EL (cell line): ENCODE measurements at places on chromosomes 7 and 10.

DNA sequence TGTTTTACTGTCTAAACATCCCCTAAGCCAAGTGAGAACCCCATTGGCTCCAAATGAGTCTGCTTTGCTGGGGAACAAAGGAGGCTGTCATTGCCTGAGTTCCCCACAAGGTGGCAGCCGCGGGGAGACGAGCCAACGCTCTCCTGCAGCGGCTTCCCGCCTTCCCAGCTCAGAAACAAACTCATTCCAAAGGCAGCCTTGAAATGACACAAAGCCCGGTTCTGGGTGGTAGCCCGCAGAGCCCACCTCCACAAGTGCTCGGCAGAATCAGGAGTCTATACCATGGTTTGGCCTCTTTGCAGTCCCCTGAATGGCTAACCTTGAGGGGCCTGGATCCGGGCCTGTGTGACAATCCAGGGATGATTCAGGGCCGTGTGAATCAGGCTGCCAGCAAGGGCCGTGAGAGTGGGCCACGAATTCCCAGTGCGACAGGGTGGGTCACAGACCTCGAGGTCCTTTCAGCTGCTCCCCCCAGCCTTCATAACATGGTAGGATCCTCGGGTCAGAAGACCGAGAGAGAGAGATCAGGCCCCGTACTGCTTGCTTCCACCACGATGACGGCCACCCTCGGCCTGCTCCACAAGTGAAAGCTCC, 79.7 kb downstream of the DLG5 start:
- peak; percentile 76 for DNase-seq

DNA sequence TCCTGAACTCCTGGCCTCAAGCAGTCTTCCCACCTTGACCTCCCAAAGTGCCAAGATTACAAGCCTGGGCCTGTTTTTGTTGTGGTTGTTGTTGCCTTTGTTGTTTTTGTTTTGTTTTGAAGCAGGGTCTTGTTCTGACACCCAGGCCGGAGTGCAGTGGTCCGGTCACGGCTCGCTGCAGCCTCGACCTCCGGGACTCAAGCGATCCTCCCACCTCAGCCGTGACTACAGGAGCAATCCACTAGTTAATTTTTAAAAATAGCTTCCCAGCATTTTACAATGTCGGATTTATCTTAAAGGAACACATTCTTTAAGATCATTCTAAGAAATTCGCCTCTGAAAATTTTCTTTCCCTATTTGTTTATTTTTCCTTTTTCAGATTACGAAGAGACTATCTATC, 27.7 kb upstream of the AP5Z1 start:
- DNase-seq: no peak

- no peak for DNase-seq
Measured at GRCh38 chr7:1691096-1691495, 21.0 kb downstream of the ELFN1 start.

DNA sequence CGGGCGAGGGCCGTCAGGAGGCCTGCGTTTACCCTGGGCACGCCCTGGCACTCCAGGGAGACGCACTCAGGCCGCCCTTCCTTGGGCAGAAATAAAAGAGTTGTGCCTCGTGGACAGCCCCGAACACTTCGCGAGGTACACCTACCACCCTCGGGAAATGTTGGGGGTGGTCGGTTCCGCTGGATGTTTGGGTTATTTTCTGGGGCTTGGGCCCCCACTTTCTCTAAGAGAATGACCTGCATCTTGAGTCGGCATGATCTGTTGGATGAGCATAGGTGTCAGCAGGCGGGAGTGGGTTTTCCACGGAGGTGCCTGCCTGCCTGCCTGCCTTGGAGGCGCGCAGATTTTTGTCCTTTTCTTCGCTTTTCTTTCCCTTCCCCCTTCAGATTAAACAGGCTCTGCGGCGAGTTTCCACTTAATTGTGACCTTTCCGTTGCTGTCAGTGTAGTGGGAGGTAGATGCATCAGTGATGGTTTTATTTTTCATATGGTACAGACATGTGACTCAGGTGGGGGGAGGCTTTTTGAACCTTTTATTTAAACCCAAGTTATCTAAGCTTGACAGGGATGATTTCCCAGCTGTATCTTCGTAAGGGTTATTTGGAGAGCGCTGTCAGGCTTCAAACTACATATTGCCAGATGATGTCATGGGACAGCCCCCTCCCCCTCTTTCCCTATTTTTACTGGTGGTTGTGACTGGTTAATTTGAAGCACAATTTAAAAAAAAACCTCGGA, 661 bp downstream of the HECTD2 start:
- DNase-seq: peak; percentile 38

- no peak for DNase-seq
Measured at GRCh38 chr7:96300502-96300901, 21.4 kb downstream of the SLC25A13 start.

DNA sequence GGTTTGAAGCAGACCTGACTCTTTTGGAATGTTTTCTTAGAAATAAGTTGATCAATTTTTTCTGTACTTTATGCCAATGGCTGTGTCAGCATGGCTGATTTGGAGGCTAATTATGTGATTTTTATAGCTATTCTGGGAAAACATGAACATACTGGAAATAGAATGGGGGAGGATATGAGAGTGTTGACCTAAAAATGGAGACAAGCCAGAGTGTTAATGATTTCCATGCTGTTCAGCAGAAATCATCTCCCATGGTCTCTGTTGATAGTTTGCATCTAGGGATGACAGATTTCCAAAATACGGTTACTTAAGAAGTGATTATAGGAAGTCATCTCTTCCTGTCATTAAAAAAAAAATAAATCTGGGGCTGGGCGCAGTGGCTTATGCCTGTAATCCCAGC, 32.7 kb upstream of the DMTF1 start:
- DNase-seq: no peak

DNA sequence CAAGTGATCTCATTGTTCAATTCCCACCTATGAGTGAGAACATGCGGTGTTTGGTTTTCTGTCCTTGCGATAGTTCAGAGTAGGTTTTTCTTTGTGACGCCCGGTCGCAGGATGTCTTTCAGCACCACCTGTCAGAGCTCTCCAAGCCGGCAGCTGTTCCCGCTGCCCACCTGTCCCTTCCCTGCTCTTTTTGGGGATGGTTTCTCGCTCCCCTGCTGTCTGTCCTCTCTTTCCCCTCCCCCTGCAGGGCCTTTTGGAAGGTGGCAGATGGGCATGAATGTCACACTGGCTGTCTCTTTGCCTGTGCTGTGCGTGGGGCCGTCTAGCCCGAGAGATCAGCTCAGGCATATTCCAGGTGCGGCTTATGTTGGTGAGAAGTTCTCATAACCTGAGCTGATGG, 137.0 kb downstream of the GRK5 start:
- no peak for DNase-seq

DNA sequence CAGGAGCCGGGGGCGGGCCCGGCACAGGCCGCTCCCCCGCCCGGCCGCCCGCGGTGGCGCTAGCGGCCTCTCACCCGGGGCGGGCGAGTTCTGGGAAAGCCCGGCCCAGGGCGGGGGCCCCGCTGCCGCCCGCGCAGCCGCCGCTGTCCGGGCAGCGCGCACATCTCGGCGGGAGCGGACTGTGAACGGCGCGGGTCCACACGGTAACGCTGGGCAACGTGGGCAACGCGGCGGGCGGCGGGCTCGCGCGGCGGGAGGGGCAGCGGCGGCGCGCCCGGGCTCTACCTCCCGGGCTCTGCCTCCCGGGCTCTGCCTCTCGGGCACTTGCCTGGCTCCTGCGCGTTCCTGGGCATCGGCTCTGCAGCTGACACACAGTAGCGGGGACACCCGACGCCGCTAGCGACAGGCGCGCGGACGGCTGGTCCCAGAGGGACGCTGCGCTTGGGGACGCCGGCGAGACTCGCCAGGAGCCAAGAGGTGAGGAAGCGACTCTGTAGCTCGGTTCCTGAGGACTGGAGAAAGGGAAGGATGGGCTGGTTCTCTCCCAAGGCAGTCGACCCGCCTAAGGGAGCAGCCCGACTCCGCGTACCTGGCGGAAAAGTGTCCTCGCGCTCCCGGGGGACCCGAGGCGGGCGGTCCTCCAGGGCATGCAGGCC, at the start of gene PLCE1:
Gene PLCE1 (plus strand): TSS at position 150 of the 656 bp plus-strand sequence. CDS start 37,116 bp downstream, outside the sequence.
- DNase-seq: peak; percentile 62

GRCh38 chr10:34094146-34094696, 720.9 kb downstream of the PARD3 start:
- DNase-seq: no peak

GRCh38 chr10:80581469-80581835, 43.8 kb downstream of the SH2D4B start:
- no peak for DNase-seq

GRCh38 chr7:74473116-74473515, 19.4 kb downstream of the GTF2IRD1 start:
- no peak for DNase-seq

DNA sequence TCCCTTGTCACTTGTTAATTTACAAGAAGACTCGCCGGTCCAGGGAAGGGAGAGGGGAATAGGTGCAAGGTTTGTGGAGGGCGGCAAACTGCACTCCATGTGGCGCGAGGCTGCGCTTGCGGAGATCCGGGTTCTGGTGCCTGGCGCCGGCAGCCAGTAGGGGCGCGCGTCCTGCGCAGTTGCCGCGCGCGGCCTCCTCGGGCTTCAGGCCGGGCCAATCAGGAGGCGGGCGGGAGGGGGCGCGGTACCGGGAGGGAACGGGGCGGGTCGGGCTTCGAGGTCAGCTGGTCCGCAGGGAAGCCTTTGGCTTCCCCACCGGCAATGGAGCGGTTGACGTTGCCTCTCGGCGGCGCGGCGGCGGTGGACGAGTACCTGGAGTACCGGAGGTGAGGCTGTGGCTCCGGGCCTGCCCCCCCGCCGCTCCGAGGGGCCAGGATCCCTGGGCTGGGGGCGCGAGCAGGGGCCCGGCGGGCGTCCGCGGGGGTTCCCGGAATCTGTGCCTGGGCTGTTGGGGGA, at the start of gene FAM221A:
Gene FAM221A (plus strand): TSS at position 302 of the 516 bp plus-strand sequence. CDS start 20 bp downstream, at position 322.
- peak; percentile 76 for DNase-seq

DNA sequence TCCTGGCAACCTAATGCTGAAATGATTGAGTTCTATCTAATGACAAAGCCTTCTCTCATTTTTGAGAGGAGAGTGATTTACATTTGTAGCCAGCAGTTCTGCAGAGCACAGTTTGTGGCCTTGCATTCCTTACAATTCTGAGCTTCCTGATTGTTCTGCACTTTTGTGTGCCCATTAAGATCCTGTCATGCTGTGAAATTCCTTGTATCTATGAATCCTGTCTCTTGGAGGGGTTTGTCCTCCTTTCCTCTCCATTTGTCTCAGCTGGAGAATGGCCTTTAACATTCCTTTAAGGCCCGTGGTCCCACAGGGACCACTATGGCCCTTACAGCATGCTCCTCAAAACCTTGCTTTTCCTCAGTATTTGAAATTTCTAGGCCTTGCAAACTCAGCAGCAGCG, 10.4 kb downstream of the KLHL7 start:
- DNase-seq: no peak

DNA sequence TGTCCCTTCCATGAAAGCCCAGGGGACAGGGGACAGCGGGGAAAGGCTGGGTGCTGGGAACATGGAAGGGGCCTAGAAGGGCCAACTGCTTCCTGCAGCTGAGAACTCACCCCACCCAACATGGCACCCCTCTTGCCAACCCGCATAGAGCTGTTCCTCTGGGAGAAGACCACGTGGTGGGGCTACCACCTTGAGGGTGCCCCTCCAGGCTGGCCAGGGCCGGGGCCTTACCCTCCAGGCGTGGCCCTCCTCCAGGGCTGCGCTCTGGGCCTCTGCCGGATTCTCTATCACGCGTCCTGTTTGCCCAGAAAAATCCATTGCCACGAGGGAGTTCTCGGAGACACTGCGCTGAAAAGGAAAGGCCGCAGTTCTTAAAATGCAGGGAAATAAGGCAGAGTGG, 39.9 kb upstream of the DDC start:
- no peak for DNase-seq

DNA sequence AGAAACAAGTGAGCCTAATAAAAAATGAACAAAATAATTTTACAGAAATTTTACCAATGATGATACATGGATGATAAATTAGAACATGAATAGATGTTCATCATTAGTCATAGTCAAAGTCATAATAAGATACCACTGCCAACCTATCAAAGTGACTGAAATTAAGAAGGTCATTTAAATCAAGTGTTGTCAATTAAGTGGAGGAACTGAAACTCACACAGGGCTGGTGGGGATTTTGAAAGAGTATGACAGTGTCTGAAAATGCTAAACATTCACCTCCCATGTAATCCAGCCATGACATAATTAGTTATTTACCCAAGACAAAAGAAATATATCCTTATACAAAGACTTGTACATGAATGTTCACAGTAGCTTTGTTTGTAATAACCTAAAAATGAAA, 57.1 kb upstream of the DYNC1I1 start:
- no peak for DNase-seq
